ENCODE measurements at places on chromosomes 6 and 20.

GRCh38 chr20:53938739-53939138, 131.7 kb downstream of the BCAS1 start:
- DNase-seq, result no peak

DNA sequence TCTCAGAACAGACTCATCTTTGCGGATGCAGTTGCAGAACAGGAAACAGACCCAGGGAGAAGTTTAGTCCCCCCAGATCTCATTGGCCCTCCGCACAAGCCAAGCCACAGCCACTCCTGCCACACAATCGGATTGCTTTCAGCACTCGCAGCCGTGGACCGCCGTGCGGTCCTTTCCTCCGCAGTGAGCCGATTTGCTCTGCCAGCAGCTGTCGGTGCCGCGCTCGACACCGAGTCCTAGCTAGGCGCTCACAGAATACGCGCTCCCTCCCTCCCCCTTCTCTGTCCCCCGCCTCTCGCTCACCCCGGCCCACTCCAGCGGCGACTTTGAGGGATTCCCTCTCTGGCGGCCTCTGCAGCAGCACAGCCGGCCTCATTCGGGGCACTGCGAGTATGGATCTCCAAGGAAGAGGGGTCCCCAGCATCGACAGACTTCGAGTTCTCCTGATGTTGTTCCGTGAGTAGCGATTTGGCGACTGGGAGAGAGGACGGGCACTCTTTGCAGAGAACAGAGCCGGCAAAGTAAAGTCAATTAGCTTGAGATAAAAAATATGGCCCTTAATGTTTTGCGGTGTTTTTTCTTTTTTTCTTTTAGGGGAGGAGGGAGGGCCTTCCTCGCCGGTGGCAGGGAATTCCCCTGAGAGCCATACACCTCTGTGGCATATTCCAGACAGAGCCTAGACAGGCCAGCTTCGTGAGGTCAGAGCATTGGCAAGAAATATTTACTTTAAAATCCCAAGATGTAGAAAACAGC, at the start of gene LAMP5:
Gene LAMP5 (plus strand): TSS at position 130 of the 753 bp plus-strand sequence. CDS start 263 bp downstream, at position 393.
- DNase-seq, result peak; percentile 81

- no peak for DNase-seq
These were observed 218.6 kb downstream of the PKHD1 start for GRCh38 chr6:51868591-51869355.

DNA sequence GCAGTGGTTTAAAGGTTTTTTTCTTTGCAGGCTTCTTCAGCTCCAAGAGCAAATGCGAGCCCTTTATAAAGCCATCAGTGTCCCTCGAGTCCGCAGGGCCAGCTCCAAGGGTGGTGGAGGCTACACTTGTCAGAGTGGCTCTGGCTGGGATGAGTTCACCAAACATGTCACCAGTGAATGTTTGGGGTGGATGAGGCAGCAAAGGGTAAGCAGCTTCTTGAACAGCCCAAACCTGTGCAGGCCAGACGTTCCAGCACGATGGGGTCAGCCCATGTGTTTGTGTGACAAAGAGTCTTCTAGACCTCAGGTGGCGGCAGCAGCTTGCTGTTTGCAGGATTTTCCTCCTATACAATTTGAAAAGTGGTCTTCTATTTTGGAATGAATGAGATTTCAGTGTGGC, 17.7 kb downstream of the DSP start:
- no peak for DNase-seq

DNA sequence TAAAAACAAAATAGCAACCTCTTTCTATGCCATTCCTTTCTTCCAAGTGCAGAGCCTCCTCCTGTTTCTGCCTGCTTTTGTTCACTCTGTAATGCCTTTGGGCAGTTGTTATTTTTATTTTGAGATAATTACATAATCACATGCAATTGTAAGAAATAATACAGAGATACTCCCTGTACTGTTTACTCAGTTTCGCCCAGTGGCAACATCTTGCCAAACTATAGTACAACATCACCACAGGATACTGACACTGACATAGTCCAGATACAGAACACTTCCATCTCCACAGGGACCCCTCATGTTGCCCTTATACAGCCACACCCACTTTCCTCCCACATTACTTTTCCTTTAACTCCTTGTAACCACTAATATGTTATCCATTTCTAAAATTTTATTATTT, 59.7 kb downstream of the BANF2 start:
- no peak for DNase-seq

GRCh38 chr20:31848088-31848999, 2.9 kb upstream of the FOXS1 start:
- DNase-seq, result no peak

GRCh38 chr20:57317789-57318371, 11.7 kb upstream of the SPO11 start:
- no peak for DNase-seq

DNA sequence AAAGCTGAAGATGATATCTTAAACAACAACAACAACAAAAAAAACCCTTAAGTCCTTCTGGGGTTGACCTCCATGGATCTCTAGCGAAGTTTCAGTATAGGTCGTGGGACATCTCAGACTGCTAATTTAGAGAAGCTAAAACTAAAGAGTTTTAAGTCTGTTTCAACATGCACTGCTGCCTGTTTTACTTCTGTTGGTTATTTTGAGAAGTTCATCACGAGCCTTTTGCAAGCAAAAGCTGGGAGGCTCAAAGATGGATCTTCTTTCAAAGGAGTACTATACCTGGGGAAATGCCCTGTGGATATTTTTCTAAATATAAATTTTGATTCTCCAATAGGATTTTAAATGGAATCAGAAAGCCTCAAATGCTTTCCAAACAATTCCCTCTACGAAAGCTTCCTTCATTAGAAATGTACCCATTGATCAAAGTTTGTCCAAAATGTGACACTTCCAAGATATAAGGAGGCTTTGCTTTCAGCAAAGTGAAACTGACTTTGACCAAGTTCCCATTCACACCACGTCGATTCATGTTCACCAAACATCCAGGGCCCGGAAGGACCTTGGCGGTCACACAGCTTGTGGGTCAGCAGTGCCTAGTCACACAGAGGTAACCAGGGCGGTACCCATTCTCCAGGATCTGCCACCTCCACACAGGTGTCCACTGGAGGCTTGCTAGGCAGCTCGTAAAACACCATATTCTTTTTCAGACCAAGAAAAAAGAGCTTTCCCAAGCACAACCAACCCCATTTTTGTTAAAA, 94.7 kb upstream of the QKI start:
- no peak for DNase-seq

Measured in NCI-H1417 (cell line).